ENCODE measurements at places on chromosomes 12 and 14.

DNA sequence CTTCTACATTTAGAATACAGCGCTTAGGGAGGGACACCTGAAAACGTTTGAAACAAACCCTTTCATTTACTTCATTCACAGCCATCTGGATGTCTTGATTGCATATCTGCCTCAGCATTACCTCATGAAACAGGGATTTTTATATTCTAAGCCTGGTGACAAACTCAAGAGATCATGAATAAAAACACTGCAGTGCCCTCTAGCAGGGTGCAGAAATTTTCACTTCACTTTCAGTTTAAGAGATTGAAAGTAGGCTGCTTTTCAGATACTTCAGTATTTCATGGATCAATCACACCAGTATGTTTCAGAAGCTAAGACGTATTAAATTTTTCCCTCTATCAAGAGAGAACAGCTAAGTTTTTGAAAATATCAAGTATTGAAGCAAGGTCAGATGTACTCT is 467.8 kb downstream of the MDGA2 start:
- DNase-seq: no peak

GRCh38 chr12:4900327-4900726 is 9.4 kb upstream of the KCNA1 start:
- peak; percentile 17 for DNase-seq

DNA sequence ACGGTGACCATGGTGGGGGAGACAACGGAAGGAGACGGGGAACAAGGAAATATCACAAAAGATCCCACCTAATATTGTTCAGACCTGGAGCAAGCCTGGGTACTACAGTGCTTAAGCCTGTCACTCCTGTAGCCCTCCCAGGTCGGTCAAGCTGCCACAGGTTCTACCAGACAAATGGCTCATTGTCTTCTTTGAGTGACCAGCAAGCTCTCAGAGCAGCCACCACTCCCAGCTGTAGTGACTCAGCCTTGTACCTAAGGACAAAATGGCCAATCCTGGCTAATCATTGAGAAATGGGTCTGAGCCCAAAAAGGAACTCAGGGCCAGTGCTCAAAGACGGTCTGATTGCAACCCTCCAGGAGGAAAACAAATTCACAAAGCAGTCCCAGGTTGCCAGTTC is 238.4 kb upstream of the NOS1 start:
- DNase-seq: no peak

DNA sequence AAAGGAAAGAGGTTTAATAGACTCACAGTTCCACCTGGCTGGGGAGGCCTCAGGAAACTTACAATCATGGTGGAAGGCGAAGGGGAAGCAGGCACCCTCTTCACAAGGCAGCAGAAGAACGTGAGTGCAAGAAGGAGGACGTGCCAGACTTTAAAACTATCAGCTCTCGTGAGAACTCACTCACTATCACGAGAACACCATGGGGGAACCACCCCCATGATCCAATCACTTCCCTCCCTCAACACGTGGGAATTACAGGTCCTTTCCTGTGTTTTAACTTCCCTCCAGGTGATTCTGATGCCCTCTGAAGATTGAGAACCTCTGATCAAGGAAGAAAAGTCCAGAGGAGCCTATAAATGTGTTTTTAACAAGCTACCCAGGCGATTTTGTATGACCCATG is 358.7 kb downstream of the MED13L start:
- DNase-seq: no peak

DNA sequence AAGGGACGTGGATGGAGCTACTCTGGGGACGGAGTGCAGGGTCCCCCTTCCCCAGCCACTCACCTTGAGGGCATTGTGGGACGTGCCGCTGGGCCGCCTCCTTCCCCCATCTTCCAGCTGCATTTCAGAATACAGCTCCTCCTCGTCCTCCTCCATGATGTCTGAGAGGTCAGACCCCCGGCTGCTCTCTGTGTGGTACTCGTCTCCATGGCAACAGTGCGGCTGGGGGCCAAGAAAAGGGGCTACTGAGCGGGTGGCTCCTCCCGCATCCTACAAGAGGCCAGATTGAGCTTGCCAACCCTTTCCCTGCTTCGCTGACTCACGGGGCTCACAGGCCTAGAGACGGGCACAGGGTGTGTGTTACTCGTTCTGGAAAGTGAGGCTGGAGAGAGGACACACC is 90.4 kb downstream of the PIWIL1 start:
- no peak for DNase-seq

- DNase-seq: no peak
Measured at GRCh38 chr14:48261436-48261835, 586.0 kb upstream of the MDGA2 start.

- no peak for DNase-seq
Measured at GRCh38 chr12:29286081-29286790, 94.7 kb downstream of the ERGIC2 start.

DNA sequence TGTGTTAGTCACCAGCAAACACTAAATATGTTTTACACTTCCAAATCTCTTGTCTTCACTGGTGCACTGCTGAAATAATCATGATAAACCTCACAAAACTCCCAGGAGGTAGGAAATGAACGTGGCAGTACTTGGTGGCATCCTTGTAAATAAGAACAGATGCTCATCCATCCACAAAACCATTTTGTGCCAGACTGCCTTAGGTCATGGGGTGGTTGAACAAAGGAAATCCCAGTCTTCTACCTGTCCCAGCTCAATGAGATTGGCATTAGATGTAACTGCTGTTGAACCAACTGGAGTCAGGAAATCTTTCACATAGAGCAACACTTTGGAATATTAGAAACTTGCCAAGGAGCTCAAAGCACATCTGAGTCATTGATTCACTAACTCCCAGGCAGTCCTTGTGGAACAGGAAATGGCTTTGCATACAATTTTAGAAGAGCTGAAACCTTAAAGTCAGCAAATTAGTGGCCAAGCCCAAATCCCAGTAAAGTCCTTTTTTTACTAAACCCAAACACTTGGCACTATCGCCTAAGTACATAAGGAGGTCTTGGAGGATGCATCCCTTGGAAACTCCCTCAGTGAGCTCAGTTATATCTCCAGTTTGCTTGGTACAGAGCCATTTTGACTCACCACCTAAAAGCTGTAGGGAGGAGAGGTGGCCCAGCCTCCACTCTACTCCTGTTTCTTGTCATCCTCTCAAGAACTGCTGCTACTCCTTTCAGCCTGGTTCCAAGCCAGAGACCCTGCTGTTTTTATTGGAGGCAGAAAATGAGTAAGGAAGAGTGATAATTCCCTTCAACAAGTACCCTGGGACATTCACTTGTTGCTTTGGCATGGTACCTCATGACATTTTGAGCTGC is 208.0 kb downstream of the NOVA1 start:
- no peak for DNase-seq

DNA sequence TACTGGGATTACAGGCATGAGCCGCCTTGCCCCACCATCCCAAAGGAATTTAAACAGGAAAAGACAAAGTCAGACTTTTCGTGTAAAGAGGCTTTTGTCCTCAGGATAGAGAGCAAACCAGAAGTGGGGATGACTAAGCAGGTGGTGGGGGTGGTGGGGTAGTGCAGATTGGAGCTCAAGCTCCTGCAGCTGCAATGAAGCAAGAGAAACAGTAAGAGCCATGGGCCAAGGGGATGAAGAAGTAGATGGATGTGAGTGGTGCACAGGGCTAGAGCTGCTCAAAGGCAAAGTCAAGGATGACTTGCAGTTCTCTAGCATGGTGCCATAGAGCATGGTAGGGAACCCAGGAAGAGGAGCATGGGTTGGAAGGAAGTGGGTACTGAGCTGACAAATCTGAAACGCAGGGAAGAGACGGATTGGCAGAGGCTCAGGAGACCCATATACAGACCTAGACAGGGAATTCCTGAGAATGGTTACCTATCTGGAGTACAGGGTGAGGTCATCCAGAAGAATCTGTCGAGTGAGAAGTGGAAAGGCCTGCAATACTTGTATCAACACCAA is 11.4 kb upstream of the RNF34 start:
- peak; percentile 82 for DNase-seq
